ENCODE measurements at places on chromosomes 13 and 19.
A peak's percentile ranks its signal among the peaks of the same experiment; 100 is the strongest.

- no peak for DNase-seq
These were observed 63.0 kb downstream of the LRCH1 start for GRCh38 chr13:46615888-46616531.

- peak; percentile 40 for DNase-seq
These were observed 121.2 kb upstream of the MLNR start for GRCh38 chr13:49098771-49099512.

- no peak for DNase-seq
These were observed 173.5 kb downstream of the DCT start for GRCh38 chr13:94305934-94306333.

DNA sequence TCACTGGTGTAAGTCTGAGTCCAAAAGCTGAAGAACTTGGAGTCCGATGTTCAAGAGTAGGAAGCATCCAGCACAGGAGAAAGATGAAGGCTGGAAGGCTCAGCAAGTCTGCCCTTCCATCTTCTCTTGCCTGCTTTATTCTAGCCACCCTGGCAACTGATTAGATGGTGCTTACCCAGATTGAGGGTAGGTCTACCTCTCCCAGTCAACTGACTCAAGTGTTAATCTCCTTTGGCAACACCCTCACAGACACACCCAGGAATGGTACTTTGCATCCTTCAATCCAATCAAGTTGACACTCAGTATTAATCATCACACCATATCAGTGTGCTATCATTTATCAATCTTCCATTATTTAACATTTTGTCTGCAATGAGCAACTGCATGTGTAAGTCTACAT lies 223.5 kb downstream of the GPC5 start:
- DNase-seq = no peak

- no peak for DNase-seq
These were observed 2.9 kb downstream of the MYBPC2 start for GRCh38 chr19:50435627-50436026.

- no peak for DNase-seq
These were observed 9.9 kb downstream of the PLPP2 start for GRCh38 chr19:281156-281853.

DNA sequence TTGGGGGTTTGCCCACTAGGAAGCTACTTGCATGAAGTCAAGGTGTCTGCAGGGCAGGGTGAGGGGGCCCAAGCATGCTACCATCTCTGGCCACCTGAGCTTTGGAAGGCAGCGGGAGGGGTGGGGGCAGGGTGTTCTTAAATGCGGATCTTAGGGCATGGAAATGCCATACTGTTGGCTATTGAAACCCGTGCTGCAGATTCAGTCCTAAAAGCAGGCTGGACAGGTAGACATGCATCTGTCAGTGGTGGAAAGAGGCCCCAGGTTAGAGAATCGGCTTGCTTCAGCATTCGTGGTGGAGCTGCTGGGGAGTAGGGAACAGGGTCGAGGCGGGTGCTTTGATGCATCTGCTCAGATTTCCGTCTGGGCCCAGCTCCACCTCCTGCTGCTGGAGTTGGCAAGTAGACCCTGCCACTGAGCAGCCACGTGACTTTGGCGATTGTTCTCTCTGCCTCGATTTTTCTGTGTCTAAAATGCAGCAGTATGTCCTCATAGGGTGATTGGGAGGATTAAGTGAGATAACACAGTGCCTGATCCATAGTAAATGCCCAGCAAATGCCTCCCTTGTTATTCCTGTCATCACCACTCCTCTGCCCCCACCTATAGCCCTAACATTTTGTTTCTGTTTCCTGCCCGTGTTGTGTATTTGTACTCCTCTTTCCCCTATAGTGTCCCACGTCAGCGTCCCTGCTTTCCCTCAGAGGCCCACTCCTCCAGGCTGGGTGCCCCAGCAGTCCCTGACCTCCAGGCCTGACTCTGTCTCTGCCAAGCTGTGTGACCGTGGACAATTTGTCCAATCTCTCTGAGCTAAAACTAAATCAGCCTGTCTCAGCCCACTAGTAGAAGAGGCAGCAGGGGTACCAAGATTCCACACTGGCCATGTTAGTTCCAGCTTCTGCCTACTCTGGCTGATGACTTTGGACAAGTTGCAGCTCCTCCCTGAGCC lies 5.8 kb downstream of the PPP1R37 start:
- no peak for DNase-seq

- no peak for DNase-seq
These were observed 122.7 kb downstream of the AKAP11 start for GRCh38 chr13:42394711-42395085.

- no peak for DNase-seq
These were observed 15.3 kb upstream of the ZNF486 start for GRCh38 chr19:20151617-20152145.

DNA sequence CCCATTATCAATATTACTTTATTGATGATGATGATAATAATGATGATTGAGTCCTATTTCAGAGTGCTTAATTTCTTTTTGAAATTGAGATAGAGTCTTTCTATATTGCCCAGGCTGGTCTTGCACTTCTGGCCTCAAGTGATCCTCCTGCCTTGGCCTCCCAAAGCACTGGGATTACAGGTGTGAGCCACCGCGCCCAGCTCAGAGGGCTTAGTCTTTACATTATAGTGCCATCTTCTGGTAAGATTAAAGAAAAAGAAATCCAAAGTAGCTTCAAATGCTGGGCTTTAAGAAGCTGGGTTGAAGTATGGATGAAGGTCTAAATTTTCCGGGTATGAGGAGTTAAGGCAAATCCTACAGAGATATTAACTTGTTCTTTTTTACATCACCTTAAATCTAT lies 3.4 kb upstream of the ZNF333 start:
- DNase-seq = peak; percentile 43

DNA sequence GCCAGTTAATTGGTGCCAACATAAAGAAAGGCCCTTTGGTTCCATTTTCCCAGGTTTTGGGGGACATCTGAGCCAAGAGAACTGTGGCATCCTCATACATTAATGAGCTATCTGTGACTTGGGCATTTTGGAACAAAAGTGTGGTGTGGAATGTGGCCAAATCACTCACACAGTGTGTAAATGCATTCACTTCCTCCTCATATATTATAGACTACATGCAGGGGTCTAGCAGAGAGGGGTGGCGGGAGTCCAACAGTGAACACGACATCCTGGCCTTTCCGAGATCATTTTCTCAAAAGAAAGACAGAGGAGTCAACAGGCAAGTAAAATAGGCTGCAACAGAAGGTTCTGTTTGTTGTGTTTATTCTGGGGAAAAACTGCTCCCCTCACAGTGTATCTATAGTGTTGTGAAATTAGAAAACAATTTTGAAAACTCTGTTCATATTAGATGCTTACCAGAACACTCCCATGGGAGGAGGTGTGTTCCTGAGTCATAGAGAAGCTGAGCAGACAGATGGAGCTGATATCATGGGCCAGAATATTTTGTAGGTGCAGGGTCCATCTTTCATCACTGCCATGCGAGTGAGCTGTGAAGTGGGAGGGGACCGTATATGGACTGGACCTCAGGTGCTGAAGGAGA lies 36.9 kb downstream of the PABPC3 start:
- no peak for DNase-seq

Data from epithelial cell of esophagus (primary cell).